Activated CD8-positive, alpha-beta memory T cell treated with anti-CD3 and anti-CD28 coated beads for 36 hours (primary cell): ENCODE measurements at places on chromosomes 4 and X. TPM values are rescaled to one million over a fixed set of nuclear protein-coding genes. Genes with fewer than 3 reads are reported as not detected.

The STPG2 gene
- total RNA-seq = not detected

The HPSE gene
- total RNA-seq = 7.6 TPM

The TMEM271 gene
- total RNA-seq = not detected

The SHROOM2 gene
- not detected for total RNA-seq

The RASSF6 gene
- total RNA-seq = not detected

The AFP gene
- not detected for total RNA-seq

The KDR gene
- total RNA-seq = not detected

The CT55 gene
- total RNA-seq = not detected

The CFAP47 gene
- not detected for total RNA-seq

The ZNF711 gene
- total RNA-seq = 0.23 TPM
